CMK (cell line): ENCODE measurements at places on chromosomes 11 and 22.

DNA sequence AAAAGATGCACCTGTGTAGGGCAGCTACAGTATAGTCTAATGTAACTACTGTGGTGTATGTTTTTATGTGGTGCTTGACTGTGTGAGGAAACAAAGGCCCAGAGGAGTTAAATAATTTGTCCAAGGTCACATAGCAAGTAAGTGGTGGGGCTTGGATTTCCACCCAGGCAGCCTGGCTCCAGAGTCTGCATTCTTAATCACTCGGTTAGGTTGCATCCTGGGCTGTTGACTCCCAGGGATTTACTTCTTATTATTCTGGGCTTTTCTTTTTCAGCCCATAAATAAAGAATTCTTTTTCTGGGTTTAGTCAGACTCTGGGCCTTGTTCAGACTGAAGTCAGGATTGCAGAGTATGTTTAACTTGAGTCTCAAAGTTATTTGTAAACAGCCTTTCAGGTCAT is 82.1 kb downstream of the ARHGAP42 start:
- no peak for DNase-seq

DNA sequence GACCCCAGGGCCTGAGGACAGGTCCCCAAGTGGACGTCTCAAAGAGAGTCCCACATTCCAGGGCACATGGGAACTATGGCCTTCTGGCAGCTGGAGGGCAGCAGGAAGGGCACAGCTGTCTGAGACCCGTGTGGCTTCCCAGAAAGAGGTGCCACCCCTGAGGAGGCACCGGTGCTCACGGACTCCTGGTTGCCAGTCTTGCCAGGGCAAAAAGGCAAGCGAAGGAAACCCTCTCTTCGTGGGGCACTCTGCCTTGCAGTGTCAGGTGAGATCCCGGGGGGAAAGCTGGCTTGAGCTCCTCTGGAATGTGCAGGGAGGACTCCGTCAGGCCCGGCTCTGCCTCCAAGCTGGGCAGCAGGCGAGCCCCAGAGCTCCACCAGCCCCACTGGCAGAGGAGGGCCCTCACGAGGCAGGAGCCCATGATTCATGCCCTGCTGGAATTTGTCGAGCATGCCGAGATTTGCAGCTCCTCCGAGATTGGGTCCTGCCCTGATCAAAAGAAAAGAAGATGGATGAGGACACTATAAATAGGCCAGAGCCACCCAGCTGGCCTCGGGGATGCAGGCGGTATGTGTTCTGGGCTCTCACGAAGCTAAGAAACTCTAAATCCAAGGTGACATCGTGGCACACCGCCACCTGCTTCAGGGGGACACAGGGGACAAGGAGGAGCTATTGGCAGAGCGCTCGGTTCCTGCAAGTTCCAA is 9.9 kb upstream of the CELSR1 start:
- no peak for DNase-seq

DNA sequence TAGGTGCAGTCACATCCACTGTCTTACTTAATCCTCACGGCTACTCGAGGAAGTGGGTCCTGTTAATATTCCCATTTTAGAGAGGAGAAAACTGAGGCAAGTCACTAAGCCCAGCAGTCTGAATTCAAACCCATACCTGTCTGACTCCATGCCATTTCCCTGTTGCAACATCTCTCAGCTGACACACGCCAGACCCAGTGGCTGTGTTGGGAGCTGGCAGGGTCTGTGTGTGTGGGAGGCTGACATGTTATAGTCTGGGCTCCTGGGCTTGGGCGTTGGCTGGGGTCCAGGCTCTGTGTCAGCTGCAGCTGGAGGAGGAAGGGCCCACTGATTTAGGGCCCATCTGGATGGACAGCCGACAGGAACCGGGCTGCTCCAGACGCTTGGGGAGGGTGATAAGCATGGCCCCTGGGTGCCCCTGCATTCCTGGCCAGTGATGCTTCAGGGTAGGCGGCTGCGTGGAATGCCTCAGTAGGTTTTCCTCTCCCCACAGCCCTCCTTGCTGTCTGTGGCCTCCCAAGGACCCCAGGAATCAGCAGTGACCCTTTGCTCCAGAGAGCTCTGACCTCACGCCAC is 562.5 kb downstream of the MN1 start:
- no peak for DNase-seq

GRCh38 chr11:119729951-119730613 is 1.1 kb upstream of the NECTIN1 start:
- peak; percentile 45 for DNase-seq

- DNase-seq = no peak
Observed at GRCh38 chr22:45448431-45448830, 34.9 kb downstream of the RIBC2 start.
